ENCODE measurements at places on chromosomes 13 and 19.
A peak's percentile ranks its signal among the peaks of the same experiment; 100 is the strongest.

DNA sequence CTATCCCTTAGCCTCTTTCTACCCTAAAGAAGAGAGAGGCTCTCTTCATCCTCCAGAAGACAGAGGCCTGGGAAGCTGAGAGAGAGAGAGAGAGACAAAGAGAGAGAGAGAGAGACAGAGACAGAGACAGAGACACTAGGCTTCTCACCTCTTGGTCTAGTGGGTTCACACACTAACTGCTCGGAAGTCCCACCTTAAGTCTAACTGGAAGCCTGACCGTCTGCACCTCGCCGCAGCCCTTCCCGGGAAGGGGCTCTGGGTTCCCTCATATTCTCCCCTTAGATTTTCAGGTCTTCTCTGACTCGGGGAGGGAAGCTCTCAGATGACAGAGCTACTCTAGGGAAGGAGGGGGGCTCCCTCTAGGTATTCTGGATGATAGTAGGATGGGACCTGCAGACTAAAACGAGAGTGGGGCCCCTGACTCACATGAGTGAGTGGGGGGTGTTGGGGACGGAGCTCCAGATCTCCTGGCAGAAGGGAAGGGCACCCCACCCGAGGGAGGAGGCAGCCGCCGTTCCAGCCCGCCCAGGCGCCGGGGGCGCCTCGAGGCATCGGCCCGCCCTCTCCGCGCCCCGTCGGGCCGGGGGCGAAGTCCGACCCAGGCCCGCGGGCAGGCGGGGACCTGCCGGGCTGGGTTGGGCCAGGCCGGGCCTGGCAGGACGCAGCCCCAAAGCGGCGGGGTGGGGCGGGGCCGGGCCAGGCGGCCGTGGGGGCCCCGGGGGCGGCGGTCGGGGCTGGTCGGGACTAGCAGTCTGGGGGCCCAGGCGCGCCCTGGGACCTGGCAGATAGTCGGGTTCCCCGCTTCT, 2.0 kb upstream of the JUNB start:
- DNase-seq = no peak

GRCh38 chr13:94093652-94094315, 385.7 kb downstream of the DCT start:
- DNase-seq = no peak

GRCh38 chr13:64755961-64756360, 2474.2 kb downstream of the PCDH9 start:
- no peak for DNase-seq

GRCh38 chr13:44040070-44040817, 160.5 kb downstream of the LACC1 start:
- no peak for DNase-seq

DNA sequence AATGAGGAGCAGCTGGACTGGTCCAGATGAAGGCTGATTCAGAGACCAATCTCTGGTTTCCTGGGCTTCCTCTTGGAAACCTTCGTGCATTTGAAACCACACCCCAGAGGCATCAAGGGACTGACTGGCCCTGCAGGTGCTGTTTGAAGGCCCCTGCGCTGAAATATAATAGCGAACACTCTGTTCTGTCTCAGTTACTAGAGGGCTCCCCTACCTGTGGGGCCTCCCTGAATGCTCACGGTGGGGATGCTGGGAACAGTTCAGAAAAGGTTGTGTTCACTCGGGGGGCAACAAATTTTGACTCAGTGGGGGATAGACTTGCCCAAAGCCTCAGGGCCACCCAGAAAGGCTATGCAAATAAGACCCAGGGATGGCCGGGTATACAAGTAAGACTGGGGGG, 6.4 kb downstream of the CCDC8 start:
- DNase-seq = no peak

DNA sequence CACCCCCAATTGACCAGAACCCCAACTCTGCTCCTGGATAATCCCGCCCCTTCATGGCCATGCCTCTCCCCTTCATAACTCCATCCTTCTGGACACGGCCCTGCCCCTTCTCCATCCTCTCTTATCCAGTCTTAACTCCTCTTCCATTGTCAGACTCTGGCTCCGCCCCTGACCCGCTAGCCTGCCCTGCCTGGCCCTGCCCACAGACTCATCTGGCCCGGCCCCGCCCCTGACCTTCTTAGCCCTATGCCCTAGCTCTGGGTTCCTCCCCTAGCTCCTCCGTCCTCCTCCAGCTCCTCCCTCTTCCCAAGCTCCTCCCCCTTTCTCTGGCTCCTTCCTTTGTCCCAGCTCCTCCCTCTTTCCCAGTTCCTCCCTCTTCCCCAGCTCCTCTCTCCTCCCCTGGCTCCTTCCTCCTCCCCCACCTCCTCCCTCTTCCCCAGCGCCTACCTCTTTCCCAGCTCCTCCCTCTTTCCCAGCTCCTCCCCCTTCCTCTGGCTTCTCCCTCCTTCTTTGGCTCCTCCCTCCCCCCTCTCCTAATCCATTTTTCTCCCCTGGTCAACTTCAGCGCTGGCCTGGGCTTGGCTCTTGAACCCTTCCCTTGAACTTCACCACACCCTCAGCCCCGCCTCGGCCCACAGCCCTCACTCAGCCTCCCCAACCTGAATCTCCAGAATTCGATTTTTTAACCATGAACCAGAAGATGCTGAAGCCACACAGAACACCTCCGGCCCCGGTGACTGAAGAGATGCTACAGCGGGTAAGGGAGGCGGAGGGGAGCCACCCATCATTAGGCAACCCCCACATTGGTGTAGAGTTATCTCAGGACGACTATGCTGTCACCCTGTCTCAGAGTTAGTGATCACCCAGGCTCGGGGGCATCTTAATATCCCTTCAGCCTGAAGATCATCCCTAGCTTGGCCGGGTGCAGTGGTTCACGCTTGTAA, 9.2 kb upstream of the ZNF358 start:
- peak; percentile 83 for DNase-seq

DNA sequence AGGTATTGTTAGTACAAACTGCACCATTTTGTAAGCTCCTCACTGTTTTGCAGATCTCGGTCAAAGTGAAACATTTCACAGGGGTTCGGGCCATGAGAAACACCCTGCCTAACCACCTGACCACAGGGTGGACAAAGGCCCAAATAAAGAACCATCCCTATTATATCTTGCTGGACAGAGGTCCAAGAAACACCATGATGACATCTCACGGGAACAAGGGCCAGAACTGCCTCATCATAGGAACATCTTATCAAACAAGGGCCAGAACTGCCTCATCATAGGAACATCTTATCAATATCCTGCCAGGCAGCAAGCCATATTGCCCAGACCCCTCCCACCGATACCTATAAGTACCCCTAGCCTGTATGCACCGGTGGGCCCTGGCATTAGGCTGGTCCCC, 99.7 kb downstream of the PCDH9 start:
- DNase-seq = no peak

DNA sequence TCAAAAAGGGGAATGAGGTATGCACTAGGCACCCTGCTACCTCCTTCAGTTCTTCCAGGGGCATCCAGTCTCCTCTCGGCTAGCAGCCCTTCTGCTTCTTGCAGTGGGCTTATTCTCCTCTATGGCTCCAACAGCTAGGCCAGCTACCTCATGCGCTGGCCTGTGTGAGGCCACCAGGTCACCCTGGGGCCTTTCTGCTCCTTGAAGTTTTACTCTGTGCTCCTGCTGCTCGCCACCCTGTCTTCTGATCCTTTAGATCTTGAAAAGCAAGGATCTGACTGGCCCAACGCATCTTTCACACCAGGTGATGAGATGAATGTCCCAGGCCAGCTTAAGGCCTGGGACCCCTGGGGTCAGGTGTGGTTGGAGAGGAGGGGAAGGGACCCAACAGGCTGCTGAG, 66.2 kb downstream of the RUBCNL start:
- DNase-seq = no peak

- no peak for DNase-seq
Observed at GRCh38 chr19:58374200-58374599, 6.6 kb downstream of the ZNF837 start.

GRCh38 chr19:6213696-6214641, 65.8 kb downstream of the MLLT1 start:
- DNase-seq = no peak

GRCh38 chr19:2294687-2295335, 12.8 kb upstream of the PEAK3 start:
- no peak for DNase-seq

GRCh38 chr13:29887686-29888085, 37.3 kb upstream of the UBL3 start:
- no peak for DNase-seq

DNA sequence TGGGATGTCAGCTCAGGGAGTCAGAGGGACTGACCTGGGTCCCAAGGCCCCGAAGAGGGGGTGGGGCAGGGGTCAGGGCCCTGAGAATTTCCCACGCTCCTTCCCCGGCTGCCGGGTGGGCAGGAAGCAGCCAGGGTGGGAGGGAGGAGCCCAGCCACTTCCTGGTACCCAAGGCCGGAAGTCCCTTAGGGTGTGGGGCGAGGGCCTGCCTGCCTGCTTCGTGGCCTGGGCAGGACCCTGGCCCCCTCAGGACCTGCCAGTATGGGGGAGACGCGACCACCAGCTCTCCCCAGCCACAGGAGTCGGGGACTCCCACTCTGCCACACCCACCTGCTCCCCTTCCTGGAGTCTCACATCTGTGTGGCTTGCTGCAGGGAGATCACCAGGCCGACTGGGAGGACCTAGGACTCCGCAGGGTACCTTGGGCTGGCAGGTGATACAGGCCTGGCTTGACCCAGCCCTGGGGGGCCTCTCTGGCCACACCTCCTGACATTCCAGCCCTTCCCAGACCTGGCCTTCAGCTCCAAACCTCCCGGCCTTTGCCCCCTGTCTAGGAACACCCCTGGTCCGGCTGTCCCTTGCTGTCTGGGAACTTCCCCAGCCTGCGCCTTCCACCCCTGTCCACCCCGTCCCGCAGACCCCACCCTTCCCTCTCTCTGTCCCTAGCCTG, 9.8 kb upstream of the CIRBP start:
- DNase-seq = no peak

GRCh38 chr19:6066661-6067646, 43.3 kb downstream of the RFX2 start:
- DNase-seq = peak; percentile 97

- DNase-seq = no peak
Observed at GRCh38 chr19:35140207-35140961, 1.8 kb downstream of the FXYD1 start.

DNA sequence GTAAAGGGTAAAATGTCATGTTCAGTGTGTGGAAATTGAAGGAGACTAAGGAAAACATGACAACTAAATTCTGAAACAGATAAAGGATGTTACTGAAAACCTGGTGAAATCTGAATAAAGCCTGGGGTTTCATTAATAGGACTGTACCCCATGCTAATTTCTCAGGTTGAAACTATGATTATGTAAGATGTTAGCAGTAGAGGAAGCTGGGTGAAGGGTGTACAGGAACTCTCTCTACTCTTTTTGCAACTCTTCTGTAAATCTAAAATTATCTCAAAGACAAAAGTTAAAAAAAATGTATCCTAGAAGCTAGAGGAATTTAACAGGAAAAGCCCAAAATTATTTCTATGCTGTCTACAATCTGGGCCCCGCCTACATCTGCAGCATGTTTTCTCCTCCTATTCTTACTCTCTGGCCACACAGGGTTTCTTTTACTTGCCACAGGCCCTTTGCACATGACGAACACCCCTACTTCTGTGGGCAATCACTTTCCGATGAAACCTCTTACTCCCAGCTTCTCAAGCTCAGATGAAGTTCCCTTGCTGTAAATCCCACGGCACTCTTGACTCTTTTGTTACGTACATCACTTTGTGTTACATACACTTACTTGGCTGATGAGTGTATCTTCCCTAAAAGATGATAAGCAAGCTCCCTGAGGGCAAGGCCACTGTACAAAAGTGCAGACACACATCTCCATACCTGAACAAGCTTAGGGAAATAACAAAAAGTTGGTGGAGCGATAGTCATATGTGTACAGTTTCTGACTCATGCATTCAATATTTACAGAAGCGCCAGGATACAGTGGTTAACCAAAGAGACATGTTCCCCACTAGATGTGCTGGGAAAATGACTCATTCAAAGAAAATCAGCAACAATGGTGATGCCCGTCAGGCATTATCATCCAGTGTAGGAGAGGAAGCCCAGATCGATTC, 32.6 kb downstream of the RUBCNL start:
- no peak for DNase-seq

- DNase-seq = no peak
Observed at GRCh38 chr19:17616686-17616960, 61.2 kb downstream of the COLGALT1 start.
